NB4 (cell line): ENCODE measurements at places on chromosomes 11 and 22.

- peak; percentile 45 for DNase-seq
These were observed 667 bp downstream of the DGCR6L start for GRCh38 chr22:20319041-20319744.

- DNase-seq, result peak; percentile 66
These were observed 537 bp downstream of the EP300 start for GRCh38 chr22:41092847-41093411.

DNA sequence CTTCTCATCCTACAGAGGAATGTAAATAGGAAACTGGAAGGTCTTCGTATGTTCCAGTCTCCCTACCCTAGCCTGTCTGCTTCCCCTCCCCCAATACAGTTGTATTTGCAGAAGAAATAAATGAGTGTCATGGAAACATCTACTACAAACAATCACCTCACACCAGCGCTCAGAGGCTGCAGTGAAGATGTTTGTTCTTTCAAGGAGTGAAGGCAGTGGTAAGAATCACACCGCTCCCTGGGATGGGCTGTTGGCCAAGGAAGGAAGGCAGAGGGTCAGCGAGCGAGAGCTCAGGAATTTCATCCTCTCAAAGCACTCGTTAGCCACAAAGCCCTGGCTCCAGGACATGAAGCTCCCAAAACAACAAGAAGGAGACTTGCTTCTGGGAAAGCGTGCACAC lies 1.1 kb upstream of the IGSF9B start:
- DNase-seq, result no peak

DNA sequence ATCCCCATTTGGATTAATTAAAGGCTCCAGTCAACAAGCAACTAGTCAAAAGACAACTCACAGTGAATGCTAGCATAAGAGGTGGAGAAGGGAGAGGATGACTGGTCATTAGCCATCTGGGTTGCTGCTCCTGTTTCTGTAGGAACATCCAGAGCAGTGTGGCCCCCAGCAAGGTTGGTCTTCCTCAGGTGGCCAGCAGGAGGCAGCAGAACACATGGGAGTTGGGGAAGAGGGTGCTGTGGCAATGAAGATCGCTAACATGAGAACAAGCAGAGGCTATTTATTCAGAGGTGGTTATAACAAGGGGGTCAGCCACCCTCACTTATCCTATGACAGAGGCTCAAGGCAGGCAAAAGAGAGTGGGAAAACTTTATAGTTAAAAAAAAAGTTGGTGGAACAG lies 21.3 kb downstream of the IZUMO1R start:
- DNase-seq, result peak; percentile 72

DNA sequence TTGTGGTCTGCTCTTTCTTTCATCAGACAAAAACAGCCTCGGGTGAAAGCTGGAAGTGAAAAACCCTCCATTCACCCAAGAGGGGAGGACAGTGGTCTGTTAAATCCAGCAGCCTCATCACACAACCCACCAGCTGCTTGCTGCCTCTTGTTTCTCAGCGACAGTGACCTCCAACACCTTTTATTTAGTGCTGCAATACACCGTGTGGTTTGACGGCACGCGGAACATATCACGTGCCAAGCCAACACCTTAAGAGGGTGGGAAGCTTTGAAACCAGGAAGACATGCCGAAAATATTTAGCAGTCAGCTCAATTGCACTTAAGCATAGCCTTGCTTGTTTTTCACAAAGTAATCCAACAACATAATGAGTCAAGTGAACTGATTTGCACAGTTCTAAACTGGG lies 39.8 kb upstream of the POGLUT3 start:
- DNase-seq, result no peak

DNA sequence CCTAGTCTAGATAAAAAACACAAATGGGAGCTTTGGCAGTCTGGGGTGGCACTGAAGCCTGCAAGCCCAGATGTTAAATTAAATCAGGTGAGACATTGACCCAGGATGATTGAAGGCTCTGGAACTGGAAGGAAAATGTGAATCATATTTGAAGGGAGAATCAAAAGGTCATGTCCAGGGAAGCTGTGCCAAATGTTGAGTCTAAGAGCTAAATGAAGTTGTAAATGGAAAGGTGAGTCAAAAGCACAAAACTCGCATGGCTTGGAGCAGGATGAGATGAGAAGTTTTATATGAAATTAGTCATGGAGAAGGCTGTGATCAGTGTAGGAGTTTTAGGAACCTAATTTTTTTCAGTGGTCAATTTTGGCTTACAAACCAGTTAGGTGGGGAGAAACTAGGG lies 301.1 kb downstream of the BLID start:
- DNase-seq, result no peak

- DNase-seq, result no peak
These were observed 72.3 kb upstream of the SEPTIN5 start for GRCh38 chr22:19641983-19642451.

- DNase-seq, result peak; percentile 23
These were observed 34.8 kb upstream of the E2F8 start for GRCh38 chr11:19275496-19275895.

- no peak for DNase-seq
These were observed 3.1 kb downstream of the PNPLA5 start for GRCh38 chr22:43888740-43889139.

- DNase-seq, result no peak
These were observed 61.6 kb downstream of the OR10A6 start for GRCh38 chr11:7869467-7869866.

- no peak for DNase-seq
These were observed 1501.4 kb downstream of the TBC1D22A start for GRCh38 chr22:48263791-48264351.

GRCh38 chr11:75158696-75159150 lies 7.8 kb downstream of the SLCO2B1 start:
- no peak for DNase-seq

GRCh38 chr11:35040221-35040942 lies 98.6 kb upstream of the CD44 start:
- peak; percentile 91 for DNase-seq

- DNase-seq, result peak; percentile 75
These were observed 23.0 kb downstream of the PIWIL3 start for GRCh38 chr22:24751518-24751917.

GRCh38 chr11:110801328-110801727 lies 89.1 kb upstream of the ARHGAP20 start:
- DNase-seq, result no peak

GRCh38 chr11:69257838-69258658 lies 35.9 kb upstream of the MYEOV start:
- no peak for DNase-seq

DNA sequence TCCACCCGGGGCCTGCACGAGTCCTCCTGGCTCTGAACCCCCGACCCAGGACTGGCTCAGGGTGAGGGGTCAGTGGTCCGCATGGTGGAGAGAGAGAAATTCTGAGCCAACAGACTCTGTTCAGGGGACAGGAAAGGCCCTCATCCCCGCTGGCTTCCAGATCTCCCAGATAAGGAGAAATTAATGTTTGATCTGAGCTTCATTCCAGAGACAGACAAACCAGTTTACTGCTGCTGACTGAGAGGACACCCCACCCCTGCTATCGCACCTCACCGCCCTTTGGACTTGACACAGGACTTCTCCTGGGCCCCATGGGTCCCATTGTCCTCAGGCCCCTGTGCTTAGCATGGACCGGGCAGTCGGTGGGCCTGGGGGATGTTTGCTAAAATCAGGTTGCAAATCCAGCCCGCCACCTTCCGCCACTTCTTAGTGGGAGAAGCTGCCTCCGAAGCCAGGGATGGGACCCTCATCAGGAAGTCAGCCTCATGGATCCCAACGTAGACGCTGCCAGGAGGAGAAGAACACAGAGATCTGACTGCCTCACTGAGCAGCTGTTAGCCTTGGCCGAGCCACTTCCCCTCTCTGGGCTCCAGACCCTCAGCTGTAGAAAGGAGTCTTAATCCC lies 11.2 kb upstream of the UPK3A start:
- DNase-seq, result no peak

DNA sequence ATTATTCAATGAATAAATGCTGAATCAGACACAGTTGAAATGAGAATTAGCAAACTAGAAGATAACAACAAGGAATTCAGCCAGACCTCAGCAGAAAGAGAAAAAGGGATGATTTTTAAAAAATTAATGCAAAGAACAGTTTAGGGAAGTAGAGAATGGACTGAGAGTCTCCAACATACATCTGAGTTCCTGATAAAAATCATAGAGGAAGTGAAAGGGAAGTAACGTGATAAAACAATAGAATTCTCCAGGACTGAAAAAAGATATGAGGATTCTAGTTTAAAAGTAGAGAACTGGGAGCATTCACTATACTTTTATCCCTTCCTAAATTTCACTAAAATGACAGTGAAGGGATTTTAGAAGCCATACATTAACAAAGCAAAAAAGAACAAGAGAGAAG lies 592.0 kb downstream of the SOX6 start:
- DNase-seq, result no peak
